Foreskin keratinocyte (primary cell): ENCODE measurements at places on chromosomes 6 and 20. TPM values are rescaled to one million over a fixed set of nuclear protein-coding genes. Genes with fewer than 3 reads are reported as not detected.

Gene MUC21
- total RNA-seq, result not detected in 2 replicates

Gene CST5
- total RNA-seq, result not detected in 2 replicates

Gene PRND
- not detected in 2 replicates for total RNA-seq

Gene FOXS1
- not detected in 2 replicates for total RNA-seq

Gene TUBB
- total RNA-seq, result 1,201 and 1,290 TPM in 2 replicates

Gene VSX1
- not detected in 2 replicates for total RNA-seq

Gene SEC23B
- 69.3 and 72.9 TPM in 2 replicates for total RNA-seq

Gene RNF217
- 24.9 and 37.4 TPM in 2 replicates for total RNA-seq

DNA sequence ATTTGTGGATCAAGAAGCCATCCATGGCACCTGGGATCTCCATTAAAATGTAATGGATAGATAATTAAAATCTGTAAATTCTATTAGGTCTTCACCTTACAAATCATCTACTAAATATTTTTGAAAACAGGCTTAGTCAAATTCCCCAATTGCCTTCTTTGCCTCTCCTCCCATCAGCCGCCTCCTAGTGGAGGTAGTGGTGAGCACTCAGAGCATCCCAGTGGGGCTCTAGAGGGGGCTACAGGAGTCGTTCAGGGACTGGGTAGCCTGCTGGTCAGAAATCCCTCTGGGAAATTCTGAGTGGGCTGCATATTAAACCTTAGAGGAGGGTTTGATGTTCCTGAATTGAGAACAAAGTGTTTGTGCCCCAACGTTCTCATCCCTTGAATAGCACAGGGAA is 20.8 kb upstream of the PAX1 start:
- no peak for DNase-seq

- no peak for DNase-seq
Measured at GRCh38 chr20:32999603-33000250, 4.5 kb downstream of the SUN5 start.

DNA sequence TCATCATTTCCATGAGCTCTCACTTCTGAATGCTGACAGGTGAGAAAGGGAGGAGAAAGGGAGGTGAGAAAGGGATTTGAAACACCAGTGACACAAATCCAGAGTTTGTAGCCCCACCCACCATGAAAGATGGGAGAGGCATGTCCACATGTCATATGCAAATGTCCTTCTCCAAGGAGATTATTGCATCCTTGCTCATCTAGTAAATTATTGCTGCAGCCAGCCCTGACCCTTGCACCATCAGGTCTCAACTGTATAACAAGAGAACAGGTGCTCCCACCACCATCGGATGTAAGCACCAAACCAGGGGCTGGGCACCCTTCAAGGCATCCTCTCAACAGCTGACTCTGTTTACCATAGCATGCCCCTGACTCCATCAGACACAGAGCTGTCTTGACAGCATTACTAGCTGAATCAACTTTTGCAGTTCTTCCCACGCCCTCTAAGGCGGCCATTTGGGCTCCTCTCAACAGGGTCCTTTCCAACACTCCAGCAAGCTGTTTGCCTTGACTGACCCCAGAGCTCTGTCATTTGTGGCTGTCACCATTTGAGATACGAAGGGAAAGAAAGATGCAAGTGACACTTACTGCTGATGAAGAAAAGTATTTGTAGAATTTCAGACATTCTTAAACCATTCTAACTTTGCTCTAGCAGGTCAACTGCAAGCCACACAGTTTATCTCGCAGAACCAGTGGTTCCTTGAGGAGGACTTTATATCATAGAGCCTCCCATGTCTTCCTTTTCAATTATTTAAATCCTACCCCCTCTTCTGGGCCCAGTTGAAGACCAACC is 14.2 kb downstream of the GFOD1 start:
- DNase-seq, result no peak

GRCh38 chr6:39553029-39553428 is 172.2 kb downstream of the KIF6 start:
- no peak for DNase-seq

GRCh38 chr6:149176971-149177667 is 140.4 kb upstream of the TAB2 start:
- no peak for DNase-seq

GRCh38 chr20:60228255-60228654 is 270.0 kb downstream of the CDH26 start:
- no peak for DNase-seq

- peak; percentile 59 for DNase-seq
Measured at GRCh38 chr20:3238616-3239025, 369 bp downstream of the SLC4A11 start.

- DNase-seq, result no peak
Measured at GRCh38 chr6:125810445-125810844, 19.7 kb downstream of the NCOA7 start.

DNA sequence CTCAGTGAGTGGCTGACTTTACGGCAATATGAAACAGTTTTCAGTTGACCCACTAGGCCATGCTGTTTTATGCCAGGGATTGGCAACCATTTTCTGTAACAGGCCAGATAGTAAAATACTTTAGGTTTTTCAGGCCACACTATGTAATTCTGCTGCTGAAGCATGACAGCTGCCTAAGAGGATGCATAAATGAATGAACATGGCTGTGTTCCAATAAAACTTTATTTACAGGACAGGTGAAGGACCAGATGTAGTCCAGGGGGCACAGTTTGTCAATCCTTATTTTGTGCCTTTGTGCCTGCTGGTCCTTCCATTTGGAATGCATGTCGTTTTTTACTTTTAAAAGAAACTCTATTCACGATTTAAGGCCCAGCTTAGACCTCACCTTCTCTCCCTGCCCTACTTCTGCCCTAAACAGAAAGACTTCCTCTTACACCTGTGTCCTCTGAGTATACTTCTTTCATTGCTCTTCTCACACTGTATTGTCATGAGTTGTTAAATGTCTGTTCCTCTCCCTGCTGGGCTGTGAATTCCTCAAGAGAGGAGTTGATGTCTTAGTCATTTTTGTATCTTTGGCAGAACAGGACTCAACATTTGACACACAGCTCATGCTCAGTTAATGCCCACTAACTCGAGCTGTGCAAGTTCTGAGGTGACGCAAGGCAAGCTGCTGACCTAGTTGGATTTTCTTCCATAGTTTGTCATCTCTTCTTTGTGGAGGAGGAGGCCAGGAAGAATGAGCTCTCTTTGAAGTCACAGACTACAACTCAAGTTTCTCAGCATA is 90.1 kb upstream of the MAP7 start:
- DNase-seq, result peak; percentile 34

- DNase-seq, result no peak
Measured at GRCh38 chr6:43129434-43130194, 41.5 kb upstream of the SRF start.

- no peak for DNase-seq
Measured at GRCh38 chr6:33298773-33299236, at the start of gene RGL2. Gene RGL2 (minus strand): TSS chr6:33298942. CDS start chr6:33298610, 332 bp downstream.

DNA sequence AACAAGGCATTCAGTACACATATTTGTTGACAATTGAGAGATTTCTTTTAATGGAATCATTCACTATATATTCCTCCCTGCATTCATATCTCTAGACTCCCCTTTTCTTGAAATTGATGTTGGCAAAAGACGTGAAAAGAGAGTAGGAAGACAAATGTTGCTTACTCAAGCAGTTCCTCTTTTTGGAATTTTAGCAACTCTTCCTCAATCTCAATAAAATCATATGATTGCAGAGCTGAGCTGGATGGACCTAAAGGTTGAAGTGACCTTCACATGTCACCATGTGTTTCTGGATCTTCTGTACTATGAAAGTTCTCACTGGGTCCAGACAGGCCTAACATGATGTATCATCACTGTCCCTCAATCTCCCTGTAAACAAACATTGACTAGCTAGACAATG is 18.6 kb downstream of the ADGRF1 start:
- DNase-seq, result no peak

GRCh38 chr6:117130125-117130524 is 135.2 kb upstream of the VGLL2 start:
- no peak for DNase-seq

DNA sequence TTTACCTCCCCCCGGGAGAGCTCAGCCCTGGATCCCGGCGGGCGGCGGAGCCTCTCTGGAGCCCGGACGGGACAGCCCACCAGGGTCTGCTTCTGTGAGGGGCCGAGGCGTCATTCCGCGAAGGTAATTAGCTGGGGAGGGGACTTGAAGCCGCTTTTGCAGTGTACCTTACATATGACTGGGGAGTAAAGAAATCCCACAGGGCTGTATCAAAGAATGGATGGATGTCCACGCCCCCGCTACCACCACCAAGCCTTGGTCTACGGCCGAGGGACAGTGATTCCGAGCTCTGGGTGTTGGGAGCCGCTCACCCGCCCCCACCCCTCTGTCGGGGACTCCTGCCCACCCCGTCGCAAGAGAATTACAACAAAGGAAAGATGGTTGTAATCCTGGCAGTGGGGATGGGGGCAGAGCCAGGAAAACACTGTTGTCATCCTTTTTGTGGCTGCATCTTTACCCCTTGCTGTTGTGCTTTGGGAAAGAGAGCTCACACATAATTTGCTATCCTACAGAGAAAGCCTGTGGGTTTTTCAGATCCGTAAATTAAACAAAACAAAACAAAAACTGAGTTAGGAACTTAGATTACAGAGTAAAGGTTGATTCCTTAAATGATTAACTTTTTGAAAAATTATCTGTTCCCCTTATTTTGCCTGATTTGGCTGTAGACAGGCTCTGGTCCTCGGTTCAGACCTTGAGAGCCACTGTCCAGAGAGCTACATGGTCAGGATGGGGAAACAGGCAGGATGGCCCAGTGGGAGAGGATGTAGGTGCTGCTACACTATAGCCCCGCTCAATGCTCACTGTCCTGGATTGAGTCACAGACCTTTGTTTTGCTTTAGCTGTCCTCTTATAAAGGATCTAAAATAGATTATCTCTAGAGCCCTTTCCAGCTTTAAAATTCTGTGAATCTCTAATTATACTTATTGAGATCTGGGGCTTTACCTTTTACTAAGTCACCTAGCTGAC is 997 bp upstream of the FBXO30 start:
- DNase-seq, result no peak

GRCh38 chr6:52135217-52135616 is 47.8 kb upstream of the PKHD1 start:
- no peak for DNase-seq

- no peak for DNase-seq
Measured at GRCh38 chr20:58868795-58869194, 16.3 kb downstream of the GNAS start.

- peak; percentile 22 for DNase-seq
Measured at GRCh38 chr6:110492584-110492983, 16.2 kb upstream of the SLC22A16 start.

- DNase-seq, result no peak
Measured at GRCh38 chr6:125587666-125588632, 161.5 kb upstream of the HEY2 start.

DNA sequence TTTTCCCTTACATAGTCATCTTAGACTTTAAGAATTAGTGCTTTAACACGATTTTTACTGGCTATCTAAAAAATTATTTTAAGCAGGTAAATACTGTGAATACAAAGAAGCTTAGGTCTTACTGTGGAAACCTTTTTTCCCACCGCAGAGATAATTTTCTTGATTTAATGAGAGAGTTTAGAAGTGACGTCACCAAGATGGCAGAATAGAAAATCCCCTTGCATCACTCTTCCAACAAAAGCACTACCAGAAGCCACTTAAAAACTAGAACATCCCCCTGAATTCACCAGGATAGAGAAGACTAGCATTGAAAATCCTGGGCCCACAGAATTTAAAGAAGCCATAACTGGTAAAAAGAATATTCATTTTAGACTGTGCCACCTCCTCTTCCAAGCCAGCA is 375.4 kb upstream of the PTCHD4 start:
- DNase-seq, result no peak

- no peak for DNase-seq
Measured at GRCh38 chr6:54878718-54879117, 32.1 kb downstream of the FAM83B start.

GRCh38 chr6:2507016-2507415 is 243.7 kb downstream of the MYLK4 start:
- DNase-seq, result peak; percentile 69

DNA sequence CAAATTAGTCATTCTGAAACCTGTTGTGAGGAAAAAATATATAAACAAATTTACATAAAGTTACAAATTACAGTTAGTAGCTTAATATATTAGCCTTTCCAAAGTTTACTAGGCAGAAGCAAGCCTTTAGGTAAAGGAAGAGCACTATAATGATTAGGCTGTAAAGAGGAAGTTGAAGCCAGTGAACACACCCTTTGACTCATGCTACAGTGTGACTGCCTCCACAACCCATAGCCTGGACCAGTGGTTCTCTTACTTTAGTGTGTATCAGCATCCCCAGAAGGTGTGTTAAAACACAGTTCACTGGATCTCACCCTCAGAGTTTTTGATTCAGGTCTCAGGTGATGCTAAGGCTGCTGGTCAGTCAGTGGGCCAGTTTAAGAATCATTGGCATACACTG is 91.4 kb upstream of the DEFB112 start:
- peak; percentile 20 for DNase-seq

DNA sequence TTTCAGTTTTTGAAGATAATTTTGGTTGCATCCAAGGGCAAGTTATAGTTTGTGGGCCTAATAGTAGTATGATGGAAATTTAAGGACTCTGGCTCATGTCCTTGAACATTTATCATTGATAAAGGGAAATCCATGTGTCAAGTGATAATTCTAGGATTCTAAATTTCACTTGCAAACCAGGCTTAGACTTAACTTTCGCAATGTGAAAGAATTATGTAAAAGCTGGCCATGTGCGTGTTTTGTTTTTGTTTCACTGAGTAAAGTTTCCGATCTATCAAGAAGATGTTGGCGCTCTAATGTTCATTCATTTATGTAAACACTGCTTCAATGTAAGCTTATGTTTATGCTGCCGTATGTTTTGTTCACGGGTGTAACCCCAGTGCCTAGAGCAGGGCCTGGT is 302.0 kb downstream of the SOX4 start:
- DNase-seq, result no peak

- no peak for DNase-seq
Measured at GRCh38 chr20:40953856-40954255, 74.8 kb upstream of the TOP1 start.

- peak; percentile 66 for DNase-seq
Measured at GRCh38 chr6:15351631-15352030, 105.8 kb downstream of the JARID2 start.
